ENCODE measurements at places on chromosomes 1 and 21.

DNA sequence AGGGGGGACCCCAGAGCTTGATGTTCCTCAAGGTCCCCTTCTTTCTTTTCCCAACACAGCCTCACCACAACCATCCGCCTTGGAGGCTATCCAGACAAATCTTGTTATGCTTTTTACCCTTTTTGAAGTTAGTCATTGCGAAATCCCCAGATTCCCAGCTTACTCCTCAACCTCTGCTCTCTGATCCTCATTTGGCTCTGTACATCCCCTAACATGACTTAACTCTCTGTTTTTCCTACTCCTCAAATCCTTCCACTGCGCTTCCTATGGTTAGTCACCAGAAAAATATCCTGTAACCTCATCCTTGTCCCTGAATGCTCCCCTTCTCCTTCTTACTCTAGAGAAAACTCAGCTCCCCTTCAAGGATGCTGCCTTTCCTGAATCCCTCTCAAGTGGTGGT, 189.1 kb upstream of the POU3F1 start:
- no peak for DNase-seq

- no peak for DNase-seq
These were observed 481 bp downstream of the TAL1 start for GRCh38 chr1:47231301-47232186.

- no peak for DNase-seq
These were observed 210.9 kb downstream of the TRABD2B start for GRCh38 chr1:47786316-47786715.

DNA sequence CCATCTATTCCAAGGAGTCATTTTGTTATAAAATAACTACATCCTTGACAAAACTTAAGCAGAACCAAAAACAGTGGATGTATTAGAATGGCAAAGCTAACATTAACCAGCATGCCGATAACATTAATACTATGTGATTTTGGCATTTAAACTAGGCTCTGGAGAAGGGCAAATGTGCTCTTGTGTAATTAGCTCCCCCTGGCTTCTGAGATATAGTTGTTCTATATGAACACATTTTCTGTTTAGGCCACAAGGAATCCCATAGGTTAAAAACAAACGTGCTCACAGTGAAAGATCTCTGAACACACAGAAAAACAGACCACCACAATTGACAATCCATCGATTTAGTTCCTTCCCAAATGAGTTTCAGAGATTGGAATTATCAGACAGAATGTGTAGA, 57.4 kb upstream of the TARS2 start:
- no peak for DNase-seq

- DNase-seq: no peak
These were observed 18.6 kb downstream of the MKNK1 start for GRCh38 chr1:46585312-46585938.

DNA sequence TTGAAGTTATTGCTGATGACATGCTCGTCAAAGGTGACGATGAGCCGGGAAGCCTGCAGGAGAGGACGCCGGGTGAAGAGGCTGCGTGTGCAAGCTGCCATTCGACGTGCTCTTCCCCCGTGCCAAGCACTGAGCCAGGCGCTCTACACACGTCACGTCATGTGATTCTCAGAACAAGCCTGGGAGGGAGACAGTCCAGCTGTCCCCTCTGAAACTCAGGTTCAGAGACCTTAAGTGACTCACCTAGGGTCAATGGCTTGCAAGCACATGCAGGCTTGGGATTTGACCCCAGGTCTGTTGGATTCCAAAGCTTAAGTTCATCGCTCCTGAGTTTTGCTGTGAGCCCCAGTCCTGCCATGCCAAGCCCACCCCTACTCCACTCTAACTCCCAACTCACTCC, 57.1 kb downstream of the RAP1GAP start:
- DNase-seq: no peak

DNA sequence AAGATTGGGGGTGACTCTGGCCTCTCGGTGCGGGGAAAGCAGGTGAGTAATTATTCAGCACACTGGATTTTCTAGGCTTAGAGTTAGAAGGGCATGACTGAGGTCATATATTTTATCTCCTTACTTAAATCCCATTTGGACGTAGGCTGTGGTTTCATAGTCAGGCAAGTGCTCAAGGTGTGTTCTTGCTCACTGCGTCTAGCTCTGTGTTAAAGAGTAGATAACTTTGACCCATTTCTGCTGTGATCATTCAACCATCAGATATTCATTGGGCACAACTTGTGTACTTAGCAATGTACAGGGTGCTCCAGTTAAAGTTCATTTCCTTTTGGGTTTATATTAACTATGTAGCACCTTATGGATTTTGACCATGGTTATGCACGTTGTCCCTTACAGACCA, 14.6 kb downstream of the PFKFB2 start:
- no peak for DNase-seq

GRCh38 chr1:207081088-207081487, 7.6 kb upstream of the C4BPB start:
- no peak for DNase-seq

GRCh38 chr1:186834399-186834958, 5.7 kb downstream of the PLA2G4A start:
- DNase-seq: no peak

- no peak for DNase-seq
These were observed 116.3 kb upstream of the HNRNPU start for GRCh38 chr1:244980605-244981004.

DNA sequence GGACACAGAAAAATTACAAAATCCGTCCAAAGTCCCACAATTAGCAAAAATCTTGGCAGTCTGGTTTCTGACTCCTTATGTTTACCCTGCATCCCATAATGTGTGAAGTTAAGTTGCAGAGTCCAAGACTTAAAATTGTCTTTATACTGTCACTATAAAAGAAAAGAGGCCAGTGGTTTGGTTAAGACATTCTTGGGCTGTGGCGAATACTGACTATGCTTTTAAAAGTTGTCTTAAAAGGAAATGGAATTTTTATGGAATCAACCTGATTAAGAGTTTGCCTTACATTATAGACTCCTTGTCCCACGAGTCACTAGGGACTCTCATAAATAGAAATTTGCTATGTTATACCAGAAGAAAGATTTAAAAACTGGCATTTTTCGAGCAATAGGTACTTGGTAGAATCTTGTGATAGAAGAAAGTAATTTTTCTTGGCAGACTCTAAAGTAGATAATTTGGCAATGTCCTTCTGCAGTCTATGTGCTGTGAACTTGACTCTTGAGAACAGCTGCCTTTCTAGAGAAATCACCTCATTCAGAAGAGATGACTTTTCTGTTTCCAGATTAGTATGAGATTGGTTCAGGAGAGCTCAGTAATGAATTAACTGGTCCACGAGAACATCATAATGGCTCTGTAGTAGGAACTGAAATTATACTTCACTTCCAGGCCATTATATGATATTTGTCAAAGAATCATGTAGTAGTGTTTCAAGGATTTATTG, 31.8 kb downstream of the NTNG1 start:
- no peak for DNase-seq

GRCh38 chr1:30743584-30744059, 14.0 kb downstream of the LAPTM5 start:
- no peak for DNase-seq

- no peak for DNase-seq
These were observed 4.2 kb downstream of the TMEM51 start for GRCh38 chr1:15157524-15158399.

DNA sequence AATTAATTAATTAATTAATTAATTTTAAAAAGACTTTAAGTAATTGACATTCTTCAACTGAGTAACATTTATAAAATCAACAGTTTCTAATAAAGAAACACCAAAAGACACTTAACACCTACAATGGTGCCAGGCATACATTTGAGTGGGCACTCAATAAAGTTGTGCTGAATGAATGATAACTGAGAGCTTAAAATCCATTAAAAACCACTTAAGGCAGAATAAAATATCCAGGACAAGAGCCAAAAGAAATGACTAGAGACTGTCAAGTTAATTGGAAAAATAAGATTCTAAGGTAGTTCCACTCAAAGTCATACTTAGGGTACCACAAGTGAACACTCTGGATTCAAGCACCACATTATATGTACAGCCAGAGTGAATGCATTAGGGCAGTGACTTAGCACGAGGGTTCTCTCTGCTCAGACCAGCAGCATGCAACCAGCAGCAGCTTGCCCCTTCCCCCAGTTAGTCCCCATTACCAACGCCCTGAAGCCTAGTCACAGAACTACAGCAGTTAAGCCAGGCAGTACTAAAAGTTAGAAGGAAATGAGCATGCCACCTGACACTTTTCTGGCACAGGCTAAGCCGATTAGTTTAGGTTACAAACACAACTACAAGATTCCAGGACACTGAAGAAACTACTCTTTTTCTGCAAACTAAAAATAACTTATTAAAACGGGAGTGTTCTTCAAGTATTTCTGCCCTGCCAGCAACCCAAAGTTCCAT, 46.5 kb downstream of the LUZP1 start:
- no peak for DNase-seq

GRCh38 chr1:203627851-203628200, 1.2 kb downstream of the ATP2B4 start:
- no peak for DNase-seq

DNA sequence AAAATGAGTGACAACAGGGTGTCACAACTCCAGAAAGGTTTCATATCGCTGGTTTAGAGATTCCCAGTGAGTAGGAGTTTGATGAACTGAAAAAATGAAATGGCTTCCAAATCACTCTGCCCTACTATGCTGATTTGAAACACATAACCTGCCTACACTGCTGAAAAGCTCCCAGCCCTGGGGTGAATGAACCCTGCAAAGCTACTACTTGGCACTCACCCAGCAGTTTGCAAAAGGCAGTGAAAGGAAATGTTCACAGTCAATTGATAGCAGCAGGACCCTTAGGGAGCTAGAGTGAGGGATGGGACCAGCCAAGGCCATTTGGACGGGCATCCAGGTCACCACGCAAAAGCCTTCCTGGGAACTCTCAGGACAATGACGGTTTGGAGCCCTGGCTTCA, 44.4 kb upstream of the SRP9 start:
- no peak for DNase-seq

DNA sequence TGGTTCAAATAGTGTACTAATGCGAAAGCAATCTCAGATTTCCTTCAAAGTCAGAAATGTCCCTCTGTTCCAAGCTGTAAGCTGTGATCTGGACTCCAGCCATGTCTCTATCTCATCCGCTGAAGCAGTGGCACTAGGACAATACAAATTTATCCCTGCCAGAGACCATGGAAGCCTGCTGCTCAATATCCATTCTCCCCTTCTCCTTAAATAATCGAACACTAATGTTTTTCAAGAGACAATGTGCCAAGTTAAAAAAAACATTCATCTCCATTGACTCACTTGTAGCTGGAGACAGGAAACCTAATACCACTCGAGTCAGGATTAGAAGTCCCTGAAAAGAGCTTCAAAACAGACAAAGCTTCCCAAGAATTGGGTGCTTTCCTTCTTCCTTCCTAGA, 38.5 kb upstream of the PGBD5 start:
- DNase-seq: no peak

Measured in NCI-H1105 (cell line).